HCT116 (cell line): ENCODE measurements at places on chromosomes 13 and 19.

DNA sequence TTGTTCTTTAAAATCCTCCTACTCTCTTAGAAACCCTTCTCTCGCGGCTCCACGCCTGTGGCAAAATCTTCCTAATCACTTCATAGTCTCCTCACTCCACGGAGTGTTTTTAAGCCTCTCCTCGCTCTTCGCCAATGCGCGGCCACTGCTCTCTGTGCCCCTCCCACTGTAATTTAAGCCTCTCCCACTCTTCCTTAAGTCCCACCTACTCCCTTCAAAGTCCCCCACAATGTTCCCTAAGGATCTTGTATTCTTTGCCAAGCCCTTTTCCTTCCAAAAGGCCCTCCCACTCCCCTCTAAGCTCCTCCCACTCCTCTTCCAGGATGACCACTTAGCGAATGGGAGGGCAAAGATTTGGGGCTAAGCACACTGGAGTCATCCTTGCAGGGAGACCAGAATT lies 1.3 kb downstream of the FIZ1 start:
- DNase-seq = no peak

- no peak for DNase-seq
Observed at GRCh38 chr19:49795615-49796014, 17.5 kb downstream of the FUZ start.

GRCh38 chr13:35718084-35718483 lies 241.6 kb upstream of the MAB21L1 start:
- DNase-seq = no peak

DNA sequence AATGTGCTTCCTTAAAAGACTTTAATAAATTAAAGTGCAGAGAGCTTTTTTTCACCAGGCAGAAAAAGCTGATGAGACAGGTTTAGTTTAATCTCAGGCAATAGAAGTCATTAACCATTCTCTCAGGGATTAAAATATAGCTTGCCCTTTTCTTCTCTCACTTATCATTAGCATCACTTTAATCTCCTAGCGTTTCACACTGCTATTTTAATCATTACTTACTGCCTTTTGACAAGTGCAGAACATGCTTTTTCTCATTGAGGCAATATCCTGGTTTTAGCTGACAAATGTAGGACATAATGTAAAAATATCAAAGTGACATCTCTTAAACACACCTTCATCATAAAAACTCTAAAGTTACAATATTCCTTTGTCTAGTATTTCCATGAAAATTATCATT lies 94.6 kb downstream of the DACH1 start:
- DNase-seq = no peak

DNA sequence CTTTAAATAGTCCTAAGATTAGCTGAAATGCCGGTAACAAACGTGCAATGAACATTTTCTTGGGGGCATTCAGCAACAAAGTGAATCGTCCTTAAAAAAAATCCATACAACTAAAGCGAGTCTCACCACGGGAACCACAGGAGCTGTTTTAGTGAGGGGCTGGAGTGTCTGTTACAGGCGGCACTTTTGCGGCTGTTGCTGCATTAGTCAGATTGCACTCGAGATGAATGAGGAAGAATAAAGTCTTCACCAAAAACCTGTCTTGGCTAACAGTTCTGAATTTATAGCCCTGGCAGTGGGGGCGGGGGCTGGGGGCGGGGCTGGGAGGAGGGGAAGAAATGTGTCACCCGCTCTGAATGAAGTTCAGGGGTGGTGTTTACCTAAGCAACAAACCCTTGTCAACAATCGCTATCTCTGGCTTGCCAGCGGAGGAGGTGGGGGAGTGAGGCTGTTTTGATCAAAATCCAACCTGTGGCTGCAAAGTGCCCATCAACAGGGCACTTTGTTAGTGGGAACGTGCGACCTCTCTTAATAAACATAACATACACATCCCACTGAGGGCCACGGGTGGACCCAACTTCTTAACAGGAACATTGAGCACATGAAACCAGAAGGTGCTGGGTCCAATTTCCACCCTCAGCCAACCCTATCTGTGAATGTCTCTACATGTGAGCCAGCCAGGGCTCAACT lies 44.5 kb downstream of the RFX2 start:
- DNase-seq = no peak

DNA sequence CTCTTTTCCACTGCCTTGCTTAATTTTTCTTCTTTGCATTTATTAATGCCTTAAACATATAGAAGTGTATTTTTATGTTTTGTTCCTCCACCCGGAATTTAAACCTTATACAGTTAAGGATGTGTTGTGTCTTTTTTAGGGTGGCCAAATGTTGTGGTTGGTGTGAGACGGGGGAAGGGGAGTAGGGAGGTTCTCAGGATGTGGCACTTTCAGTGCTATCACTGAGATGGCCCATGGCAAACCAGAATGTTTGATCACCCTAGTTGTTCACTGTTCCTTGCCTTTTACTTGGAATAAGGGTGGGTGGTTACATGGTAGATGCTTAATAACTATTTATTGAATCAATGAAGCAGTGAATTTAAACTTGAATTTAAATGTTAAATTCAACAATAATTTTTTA lies 216.0 kb upstream of the SLITRK1 start:
- no peak for DNase-seq

DNA sequence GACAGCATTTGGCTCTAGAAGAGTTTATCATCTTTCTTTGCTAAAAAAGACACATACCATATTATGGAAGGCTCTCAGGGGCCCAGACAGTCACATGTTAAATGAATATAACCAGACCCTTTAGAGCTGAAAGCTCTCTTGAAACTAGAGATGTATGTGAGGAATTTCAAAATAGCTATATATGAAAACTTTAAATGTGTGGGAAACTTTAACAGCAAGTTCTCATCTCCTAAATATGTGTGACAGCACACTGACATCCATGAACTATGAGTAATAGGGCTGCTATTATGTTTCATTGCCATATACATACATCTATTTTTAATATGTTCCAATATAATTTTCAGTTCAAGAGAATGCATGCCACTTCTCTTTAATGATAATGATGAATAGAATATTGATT lies 509.5 kb downstream of the GPC6 start:
- DNase-seq = no peak

GRCh38 chr13:113915786-113916329 lies 52.0 kb upstream of the GAS6 start:
- DNase-seq = no peak
